ENCODE measurements at places on chromosomes 7 and 10. TPM values are rescaled to one million over a fixed set of nuclear protein-coding genes. Genes with fewer than 3 reads are reported as not detected.

DNA sequence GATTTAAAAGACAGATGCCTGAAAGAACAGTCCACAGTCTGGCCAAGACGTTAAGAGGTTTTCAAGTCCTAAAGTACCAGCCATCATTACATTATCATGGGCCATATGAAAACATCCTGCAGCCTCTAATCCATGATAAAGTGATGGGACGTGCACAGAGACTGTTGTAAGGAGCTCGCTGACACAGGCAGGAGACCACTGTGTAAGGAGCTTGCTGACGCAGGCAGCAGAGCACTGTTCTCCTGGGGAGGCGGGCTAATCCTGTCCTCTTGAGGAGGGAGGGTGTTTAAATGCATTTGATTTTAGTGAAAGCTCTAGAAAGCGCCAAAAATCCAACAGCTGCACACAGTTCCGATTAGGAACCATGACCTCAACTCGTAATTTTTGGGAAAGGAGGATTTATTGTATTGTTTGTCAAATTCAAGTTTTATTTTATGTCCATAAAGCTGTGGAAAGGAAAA lies 16.9 kb downstream of the SVIL start:
- no peak for DNase-seq

GARIN1A gene
- not detected for total RNA-seq

TIMM23B gene
- 18.9 TPM for total RNA-seq

- DNase-seq: no peak
- H3K4me1 ChIP-seq: no peaks in the 10 kb centered on the region
- H3K36me3 ChIP-seq: no peaks in the 10 kb centered on the region
- no peak overlapping the region for H3K4me3 ChIP-seq
These were observed 970.9 kb upstream of the LRRN3 start for GRCh38 chr7:110119883-110120581.

DNA sequence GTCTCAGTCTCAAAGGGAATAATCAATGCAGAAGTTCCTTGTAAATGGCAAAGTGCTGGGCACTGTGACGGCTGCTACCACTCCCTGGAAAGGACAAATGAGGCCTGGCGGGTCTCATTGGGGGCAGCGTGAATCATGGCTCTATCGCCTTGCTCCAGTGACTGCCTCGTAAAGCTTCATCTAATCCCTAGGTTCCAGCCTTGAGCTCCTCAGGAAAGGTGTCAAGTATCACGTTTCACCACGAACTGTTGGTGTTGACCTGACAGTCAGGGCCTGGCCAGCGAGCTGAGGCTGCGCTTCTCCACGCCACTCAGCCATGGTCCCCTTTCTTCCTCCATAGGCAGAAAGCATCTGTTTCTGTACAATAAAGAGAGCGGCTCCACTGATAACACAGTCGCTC lies 126.7 kb upstream of the ZNF32 start:
- no peak overlapping the region for H3K27ac ChIP-seq
- H3K4me1 ChIP-seq: no peaks in the 10 kb centered on the region
- H3K4me3 ChIP-seq: no peak overlapping the region
- no peaks in the 10 kb centered on the region for H3K36me3 ChIP-seq
- H3K27me3 ChIP-seq: no peaks in the 10 kb centered on the region
- no peak for DNase-seq

NPFFR1 gene
- 0.08 TPM for total RNA-seq

EXOSC1 gene
- 63.6 TPM for total RNA-seq

ASZ1 gene
- total RNA-seq: not detected

GRCh38 chr10:119919826-119920225 lies 27.3 kb downstream of the SEC23IP start:
- peaks cover 49% of the 10 kb centered on the region for H3K36me3 ChIP-seq

OIT3 gene
- not detected for total RNA-seq

DNA sequence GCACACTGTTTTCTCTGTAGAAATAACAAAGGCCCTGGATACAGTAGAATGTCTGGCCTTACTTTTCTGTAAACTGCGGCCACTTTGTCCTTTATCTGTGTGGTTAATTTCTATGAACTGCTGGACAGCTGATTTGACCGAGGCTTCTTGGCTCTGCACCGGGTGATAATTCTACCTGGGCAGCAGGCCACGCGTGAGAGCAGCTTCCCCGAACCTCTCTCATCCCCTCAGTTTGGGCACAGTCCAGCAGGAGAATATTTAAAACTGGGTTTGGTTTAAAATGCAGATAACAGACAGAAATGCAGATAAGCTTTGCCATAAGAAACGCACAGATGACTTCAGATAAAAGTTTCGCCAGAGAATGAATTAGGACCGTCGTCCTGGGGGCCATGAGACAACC lies 81.0 kb downstream of the CELF2 start:
- no peaks in the 10 kb centered on the region for H3K27me3 ChIP-seq
- DNase-seq: no peak
- peaks cover 36% of the 10 kb centered on the region for H3K4me1 ChIP-seq
- H3K4me3 ChIP-seq: no peak overlapping the region

ABCA13 gene
- 0.16 TPM for total RNA-seq

GRCh38 chr7:65247491-65247890 lies 126.2 kb upstream of the ZNF92 start:
- H3K27me3 ChIP-seq: no peaks in the 10 kb centered on the region
- no peak overlapping the region for H3K4me3 ChIP-seq
- H3K4me1 ChIP-seq: peaks cover 19% of the 10 kb centered on the region
- no peak overlapping the region for H3K27ac ChIP-seq

- H3K4me1 ChIP-seq: no peaks in the 10 kb centered on the region
- no peaks in the 10 kb centered on the region for H3K27me3 ChIP-seq
- no peak overlapping the region for H3K4me3 ChIP-seq
- H3K27ac ChIP-seq: no peak overlapping the region
These were observed 120.9 kb downstream of the GRK5 start for GRCh38 chr10:119328223-119328622.

KIFBP gene
- total RNA-seq: 36.4 TPM

DNA sequence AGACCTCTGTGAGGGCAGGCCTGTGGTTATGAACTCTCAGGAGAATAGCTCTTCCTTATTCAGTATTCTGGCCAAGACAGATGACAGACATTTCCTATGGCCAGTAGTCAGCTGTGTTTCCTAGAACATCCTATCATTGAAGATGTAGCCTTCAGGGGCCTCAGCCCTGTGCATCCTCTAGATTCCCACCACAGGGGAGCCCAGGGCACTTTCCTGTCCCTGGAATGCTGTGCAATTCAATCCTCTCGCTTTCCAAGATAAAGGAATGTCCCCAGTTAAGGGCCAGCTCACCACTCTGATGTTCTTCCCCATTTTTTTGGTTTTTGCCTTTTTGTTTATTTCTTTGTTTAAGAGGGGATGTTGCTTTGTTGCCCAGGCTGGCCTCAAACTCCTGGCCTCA lies 578.8 kb upstream of the C7orf33 start:
- H3K4me1 ChIP-seq: no peaks in the 10 kb centered on the region
- H3K4me3 ChIP-seq: no peak overlapping the region
- H3K27ac ChIP-seq: no peak overlapping the region
- H3K27me3 ChIP-seq: no peaks in the 10 kb centered on the region
- DNase-seq: peak; percentile 29
- H3K36me3 ChIP-seq: no peaks in the 10 kb centered on the region

DNA sequence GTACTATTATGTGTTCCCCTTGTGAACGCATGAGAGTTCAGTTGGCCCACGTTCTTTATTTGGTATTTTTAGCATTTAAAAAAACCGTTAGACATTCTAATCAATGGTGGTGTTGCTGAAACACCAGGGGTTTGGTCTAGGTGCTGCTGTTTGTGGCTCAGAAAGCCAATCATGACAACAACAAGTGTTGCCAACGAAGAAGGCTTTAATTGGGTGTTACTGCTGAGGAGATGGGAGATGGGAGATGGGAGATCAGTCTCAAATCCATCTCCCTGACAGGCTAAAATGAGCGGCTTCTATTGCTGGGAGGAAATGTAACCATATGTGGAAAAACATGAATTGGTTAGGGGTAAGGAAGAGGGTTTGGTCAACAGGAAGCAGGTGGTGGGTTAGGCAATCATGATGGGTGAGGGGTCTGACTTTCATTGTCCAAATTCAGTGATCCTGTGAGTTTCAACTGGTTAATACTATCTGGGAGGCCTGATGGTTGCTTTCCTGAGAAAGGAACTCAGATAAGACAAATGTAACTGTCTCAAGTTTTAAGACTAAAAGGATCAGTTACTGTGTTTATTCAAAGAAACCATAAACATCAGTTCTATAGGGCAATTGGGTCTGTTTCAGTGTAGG lies 4.6 kb upstream of the ZNF425 start:
- no peak overlapping the region for H3K4me3 ChIP-seq
- H3K27me3 ChIP-seq: no peaks in the 10 kb centered on the region
- H3K36me3 ChIP-seq: peaks cover 21% of the 10 kb centered on the region
- DNase-seq: no peak

SIRT1 gene
- 61.6 TPM for total RNA-seq

STK17A gene
- 28.0 TPM for total RNA-seq

PRLHR gene
- not detected for total RNA-seq

DNA sequence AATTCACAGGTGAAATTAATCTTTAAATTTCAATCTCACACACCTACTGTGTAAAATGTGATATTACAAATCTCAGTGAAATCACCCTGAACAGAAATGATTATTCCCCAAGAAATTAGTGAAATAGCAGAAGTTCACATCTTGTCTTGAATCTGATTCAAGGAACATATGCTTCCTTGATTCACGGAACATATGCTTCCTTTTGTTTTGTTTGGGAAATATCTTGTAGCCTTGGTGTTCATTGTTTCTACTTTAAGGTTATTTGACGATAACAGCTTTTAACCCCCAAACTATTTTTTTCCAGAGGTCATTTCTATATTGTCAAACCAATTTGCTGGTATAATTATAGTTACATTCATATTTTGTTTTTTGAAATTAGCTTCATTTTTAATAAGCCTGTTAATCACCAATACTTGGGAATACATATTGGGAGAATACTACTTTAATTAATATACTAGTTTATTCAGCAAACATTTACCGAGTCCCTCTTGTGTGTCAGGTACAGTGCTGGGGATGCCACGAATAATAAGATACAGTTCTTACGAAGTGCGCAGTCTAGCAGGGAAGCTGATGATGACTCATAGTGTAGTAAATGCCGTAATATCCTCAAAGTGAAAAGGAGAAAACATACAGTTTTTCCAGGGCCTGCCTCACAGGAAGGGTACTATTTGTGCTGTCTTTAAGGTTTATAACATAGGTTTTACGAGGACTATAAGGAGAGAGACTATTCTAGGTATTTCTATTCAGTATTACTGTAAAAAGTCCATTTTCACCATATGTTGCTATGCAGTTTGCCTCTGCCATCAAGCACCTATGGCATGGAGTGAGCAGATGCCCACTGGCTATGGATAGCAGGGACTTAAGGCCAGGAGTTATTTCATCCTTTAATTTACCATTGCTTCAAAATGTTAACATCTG lies 32.5 kb downstream of the PRKAR2B start:
- no peak overlapping the region for H3K4me3 ChIP-seq
- no peak overlapping the region for H3K27ac ChIP-seq
- no peaks in the 10 kb centered on the region for H3K27me3 ChIP-seq
- H3K4me1 ChIP-seq: no peaks in the 10 kb centered on the region
- no peaks in the 10 kb centered on the region for H3K36me3 ChIP-seq

DNA sequence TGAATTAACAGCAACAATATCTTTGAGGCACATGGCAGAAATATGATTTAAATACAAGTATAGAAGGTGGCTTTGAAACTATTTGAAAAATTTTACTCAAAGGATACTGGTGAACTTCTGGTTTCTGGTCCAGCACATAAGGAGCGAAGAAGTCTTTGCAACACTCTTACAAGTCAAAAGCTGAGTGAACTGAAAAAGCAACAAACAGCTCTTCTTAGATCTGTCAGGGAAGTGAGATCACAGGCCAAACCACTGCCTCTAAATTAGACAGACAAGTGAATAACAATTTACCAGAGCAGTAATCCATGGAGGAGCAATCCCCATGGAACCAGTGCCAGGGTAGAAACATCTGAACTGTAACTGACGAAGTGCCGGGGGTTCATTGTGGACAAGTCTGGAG lies 9.6 kb upstream of the VWC2 start:
- no peak for DNase-seq
- no peaks in the 10 kb centered on the region for H3K4me1 ChIP-seq
- no peaks in the 10 kb centered on the region for H3K27me3 ChIP-seq
- H3K4me3 ChIP-seq: no peak overlapping the region
- H3K36me3 ChIP-seq: no peaks in the 10 kb centered on the region

STOX1 gene
- 2.7 TPM for total RNA-seq

DNA sequence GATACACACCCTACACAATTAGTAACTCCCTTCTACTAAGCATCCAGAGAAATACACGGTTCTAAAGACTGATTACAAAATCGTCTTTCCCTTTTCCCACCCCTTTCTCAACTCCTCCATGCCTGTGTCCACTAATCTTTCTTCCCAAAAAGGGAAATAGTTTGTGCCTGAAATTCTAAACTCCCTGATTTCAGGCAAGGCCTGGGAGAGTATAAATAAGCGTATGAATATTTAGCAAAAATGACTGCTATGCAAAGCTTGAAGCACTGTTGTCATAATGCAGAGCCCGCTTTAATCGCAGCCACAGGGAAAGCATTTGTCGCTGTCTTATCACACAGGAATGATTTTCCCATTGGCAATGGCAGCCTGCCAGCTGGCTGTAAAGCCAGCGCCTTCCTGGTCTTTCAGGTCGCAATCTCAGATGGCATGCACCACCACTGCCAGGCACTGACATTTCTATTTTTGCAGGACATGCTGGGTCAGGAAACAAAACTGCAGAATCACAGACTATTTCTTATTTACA lies 142.9 kb upstream of the PCGF5 start:
- no peak overlapping the region for H3K27ac ChIP-seq
- no peak overlapping the region for H3K4me3 ChIP-seq
- H3K27me3 ChIP-seq: no peaks in the 10 kb centered on the region
- H3K4me1 ChIP-seq: peaks cover 10% of the 10 kb centered on the region
- H3K36me3 ChIP-seq: no peaks in the 10 kb centered on the region

GRCh38 chr10:113735913-113736312 lies 15.6 kb upstream of the PLEKHS1 start:
- H3K36me3 ChIP-seq: no peaks in the 10 kb centered on the region
- DNase-seq: peak; percentile 18
- H3K27ac ChIP-seq: no peak overlapping the region
- no peak overlapping the region for H3K4me3 ChIP-seq
- H3K4me1 ChIP-seq: no peaks in the 10 kb centered on the region

- H3K36me3 ChIP-seq: no peaks in the 10 kb centered on the region
- no peaks in the 10 kb centered on the region for H3K27me3 ChIP-seq
- H3K4me1 ChIP-seq: peaks cover 7% of the 10 kb centered on the region
- peak; percentile 72 for DNase-seq
These were observed 108.6 kb downstream of the SRI start for GRCh38 chr7:88111140-88111743.

DNA sequence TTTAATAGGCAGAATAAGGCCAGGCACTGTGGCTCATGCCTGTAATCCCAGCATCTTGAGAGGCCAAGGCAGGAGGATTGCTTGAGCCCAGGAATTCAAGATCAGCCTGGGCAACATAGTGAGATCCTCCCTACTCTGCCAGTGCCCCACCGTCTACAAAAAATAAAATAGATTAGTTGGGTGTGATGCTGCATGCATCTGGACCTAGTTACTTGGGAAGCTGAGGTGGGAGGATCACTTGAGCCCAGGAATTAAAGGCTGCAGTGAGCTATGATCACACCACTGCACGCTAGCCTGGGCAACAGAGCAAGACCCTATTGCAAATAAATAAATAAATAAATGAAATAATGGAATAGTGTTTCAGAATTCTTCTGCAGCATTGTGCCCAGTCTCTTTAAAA lies 16.2 kb downstream of the FAM200A start:
- peaks cover 20% of the 10 kb centered on the region for H3K36me3 ChIP-seq
- no peak overlapping the region for H3K27ac ChIP-seq
- no peaks in the 10 kb centered on the region for H3K27me3 ChIP-seq
- H3K4me3 ChIP-seq: no peak overlapping the region
